ENCODE measurements at places on chromosomes 1 and 21. TPM values are rescaled to one million over a fixed set of nuclear protein-coding genes. Genes with fewer than 3 reads are reported as not detected.

FCRL5 gene
- 0.93 TPM for total RNA-seq

PRRX1 gene
- 25.9 TPM for total RNA-seq

PPFIA4 gene
- 1.3 TPM for total RNA-seq

DNA sequence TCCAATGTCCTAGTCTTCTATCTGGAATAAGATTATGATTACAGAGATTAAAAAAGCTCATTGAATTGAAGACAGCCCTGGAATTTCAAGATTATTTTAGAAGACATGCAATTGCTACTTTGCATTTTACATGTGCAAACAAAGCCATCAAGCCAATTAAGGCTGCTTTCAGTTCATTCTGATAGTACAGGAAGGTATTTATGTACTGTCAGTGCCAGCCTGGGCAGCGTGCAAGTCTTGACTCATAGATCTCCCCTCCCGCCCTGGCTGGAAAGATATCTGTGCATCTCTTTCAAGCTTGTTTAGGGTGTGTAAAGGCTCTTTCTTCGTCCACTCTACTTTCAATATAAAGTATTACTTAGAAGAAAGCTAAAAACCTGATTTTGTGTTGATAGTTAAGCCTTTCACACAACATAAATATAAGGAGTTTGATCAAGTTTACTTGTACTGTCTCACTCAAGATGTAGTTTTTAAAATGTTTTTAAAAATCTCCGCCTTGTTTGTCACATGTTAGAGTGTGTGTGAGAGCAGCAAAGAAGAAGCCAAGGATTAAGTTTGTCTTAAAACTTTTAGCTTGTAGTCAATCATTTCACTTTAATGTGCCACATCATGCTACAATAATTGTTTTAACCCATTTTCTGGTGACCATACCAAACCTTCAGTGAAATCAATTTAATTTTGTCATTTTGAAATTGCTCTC, 13.6 kb upstream of the LYPLAL1 start:
- DNase-seq = no peak
- H3K27me3 ChIP-seq = no peaks in the 10 kb centered on the region
- no peak overlapping the region for H3K4me3 ChIP-seq

PLA2G2C gene
- total RNA-seq = not detected

DNA sequence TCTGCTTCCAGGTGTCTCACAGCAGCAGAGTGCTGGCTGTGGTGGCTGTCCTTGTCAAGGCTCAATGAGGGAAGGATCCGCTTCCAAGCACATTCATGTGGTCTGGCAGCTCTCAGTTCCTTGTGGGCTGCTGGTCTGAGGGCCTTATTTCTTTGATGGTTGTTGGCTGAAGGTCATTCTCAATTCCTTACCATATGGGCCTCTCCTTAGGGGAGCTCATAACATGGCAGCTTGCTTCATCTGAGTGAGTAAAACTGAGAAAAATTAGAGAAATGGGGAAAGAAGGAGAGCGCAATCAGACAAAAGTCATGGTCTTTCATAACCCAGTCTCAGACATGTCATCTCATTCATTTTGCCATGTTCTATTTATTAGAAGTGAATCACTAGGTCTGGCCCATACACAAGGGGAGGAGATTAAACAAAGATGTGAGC, 81.7 kb upstream of the TSPAN2 start:
- no peak for DNase-seq
- H3K36me3 ChIP-seq = no peaks in the 10 kb centered on the region
- H3K27ac ChIP-seq = no peak overlapping the region
- H3K4me1 ChIP-seq = no peaks in the 10 kb centered on the region
- no peaks in the 10 kb centered on the region for H3K27me3 ChIP-seq

DNA sequence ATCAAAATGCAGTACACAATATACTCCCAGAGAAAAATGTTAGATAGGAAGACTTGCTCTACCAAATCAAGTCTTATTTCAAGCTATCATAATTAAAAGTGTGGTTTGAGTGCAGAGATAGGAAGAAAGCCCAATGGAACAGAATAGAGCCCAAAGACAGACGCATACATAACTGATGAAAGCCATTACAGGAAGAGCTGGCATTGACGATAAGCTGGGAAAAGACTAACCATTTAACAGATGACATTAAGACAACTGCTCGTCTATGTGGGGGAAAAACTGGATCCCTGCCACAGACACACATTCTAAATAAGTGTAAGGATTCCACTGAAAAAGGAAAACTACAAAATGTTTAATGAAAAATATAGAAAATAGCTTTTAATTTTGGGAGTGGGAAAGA, 85.5 kb downstream of the NGF start:
- H3K4me1 ChIP-seq = no peaks in the 10 kb centered on the region
- no peak for DNase-seq
- H3K27me3 ChIP-seq = no peaks in the 10 kb centered on the region
- no peaks in the 10 kb centered on the region for H3K36me3 ChIP-seq

CHI3L2 gene
- 50.3 TPM for total RNA-seq

MAST2 gene
- 22.0 TPM for total RNA-seq

- no peak overlapping the region for H3K27ac ChIP-seq
- H3K4me3 ChIP-seq = no peak overlapping the region
- DNase-seq = no peak
- no peaks in the 10 kb centered on the region for H3K36me3 ChIP-seq
Observed at GRCh38 chr21:39088031-39088370, 95.2 kb downstream of the PSMG1 start.

TMPRSS3 gene
- total RNA-seq = 4.1 TPM

DPT gene
- total RNA-seq = 44.7 TPM

DNA sequence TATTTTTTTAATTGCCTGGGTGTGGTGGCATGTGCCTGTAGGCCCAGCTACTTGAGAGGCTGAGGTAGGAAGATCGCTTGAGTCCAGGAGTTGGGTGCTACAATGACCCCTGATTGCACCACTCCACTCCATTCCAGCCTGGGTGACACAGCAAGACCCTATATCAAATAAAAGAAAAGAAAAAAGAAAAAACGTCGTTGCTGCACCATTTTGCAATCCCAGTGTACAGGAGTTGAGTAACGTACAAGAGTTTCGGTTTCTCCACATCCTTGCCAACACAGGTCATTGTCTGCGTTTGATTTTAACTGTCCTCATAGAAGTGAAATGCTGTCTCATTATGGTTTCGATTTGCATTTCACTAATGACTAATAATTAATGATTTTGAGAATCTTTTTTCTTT, 7.9 kb downstream of the ZNF684 start:
- no peak for DNase-seq
- H3K4me1 ChIP-seq = no peaks in the 10 kb centered on the region
- H3K4me3 ChIP-seq = no peak overlapping the region
- H3K36me3 ChIP-seq = peaks cover 6% of the 10 kb centered on the region
- no peaks in the 10 kb centered on the region for H3K27me3 ChIP-seq

CCDC27 gene
- total RNA-seq = not detected

- H3K4me1 ChIP-seq = peaks cover 17% of the 10 kb centered on the region
- H3K27ac ChIP-seq = no peak overlapping the region
- H3K36me3 ChIP-seq = no peaks in the 10 kb centered on the region
Observed at GRCh38 chr1:94790246-94790645, 29.9 kb upstream of the SLC44A3 start.

DNA sequence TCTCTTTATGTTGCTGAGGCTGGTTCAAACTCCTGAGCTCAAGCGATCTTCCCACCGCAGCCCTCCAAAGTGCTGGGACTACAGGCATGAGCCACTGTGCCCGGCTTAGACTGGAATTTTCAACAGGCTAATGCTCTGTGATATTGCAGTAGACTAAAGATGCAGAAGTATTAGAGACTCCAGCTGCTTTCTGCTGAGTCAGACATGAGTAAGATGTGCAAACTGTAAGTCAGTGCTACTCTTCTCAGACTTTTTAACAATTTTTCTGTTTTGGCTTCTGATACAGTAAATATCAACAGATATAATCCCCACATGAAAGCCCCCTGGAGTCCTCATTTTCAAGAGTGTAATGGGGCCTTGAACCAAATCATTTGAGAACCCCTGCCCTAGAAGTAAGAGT, 29.3 kb upstream of the NLRP3 start:
- no peak overlapping the region for H3K27ac ChIP-seq
- no peak overlapping the region for H3K4me3 ChIP-seq
- DNase-seq = no peak
- no peaks in the 10 kb centered on the region for H3K36me3 ChIP-seq

DNA sequence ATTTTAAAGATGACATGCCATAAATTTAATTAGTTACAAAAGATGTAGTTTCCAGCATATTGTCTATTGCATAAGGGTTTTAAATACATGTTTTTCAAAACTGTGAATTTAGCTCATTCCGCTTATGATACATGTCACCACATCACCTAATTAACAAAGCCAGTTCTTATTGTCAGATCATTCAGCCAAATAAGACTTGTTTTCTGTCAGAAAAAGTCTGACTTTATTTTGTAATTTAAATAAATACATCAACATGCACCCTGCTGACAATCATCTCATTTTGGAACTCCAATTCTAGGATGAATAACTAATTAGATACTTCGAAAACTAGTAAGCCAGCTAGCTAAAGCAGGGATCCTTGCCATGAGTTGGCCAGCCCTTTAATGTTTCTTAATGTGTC, 110.9 kb upstream of the APP start:
- H3K27ac ChIP-seq = no peak overlapping the region
- H3K36me3 ChIP-seq = no peaks in the 10 kb centered on the region
- no peaks in the 10 kb centered on the region for H3K27me3 ChIP-seq
- no peak overlapping the region for H3K4me3 ChIP-seq
- no peak for DNase-seq

DNA sequence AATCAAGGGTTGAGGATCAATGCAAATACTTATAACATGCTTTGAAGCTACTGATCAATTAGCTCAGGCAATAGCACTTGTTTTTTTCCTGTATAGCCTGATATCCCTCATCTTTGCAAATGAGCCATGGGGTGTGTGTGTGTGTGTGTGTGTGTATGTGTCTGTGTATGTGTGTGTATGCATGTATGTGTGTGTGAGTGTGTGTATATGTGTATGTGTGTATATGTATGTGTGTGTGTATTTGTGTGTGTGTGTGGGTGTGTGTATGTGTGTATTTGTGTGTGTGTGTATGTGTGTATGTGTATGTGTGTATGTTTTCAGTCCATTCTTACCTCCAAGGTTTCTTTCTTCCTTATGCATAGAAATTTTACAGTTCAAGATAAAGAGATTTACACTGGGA, 78.4 kb upstream of the SSX2IP start:
- H3K4me3 ChIP-seq = no peak overlapping the region
- H3K27me3 ChIP-seq = peaks cover 7% of the 10 kb centered on the region
- H3K4me1 ChIP-seq = no peaks in the 10 kb centered on the region
- no peaks in the 10 kb centered on the region for H3K36me3 ChIP-seq

GRIK3 gene
- total RNA-seq = not detected

DNA sequence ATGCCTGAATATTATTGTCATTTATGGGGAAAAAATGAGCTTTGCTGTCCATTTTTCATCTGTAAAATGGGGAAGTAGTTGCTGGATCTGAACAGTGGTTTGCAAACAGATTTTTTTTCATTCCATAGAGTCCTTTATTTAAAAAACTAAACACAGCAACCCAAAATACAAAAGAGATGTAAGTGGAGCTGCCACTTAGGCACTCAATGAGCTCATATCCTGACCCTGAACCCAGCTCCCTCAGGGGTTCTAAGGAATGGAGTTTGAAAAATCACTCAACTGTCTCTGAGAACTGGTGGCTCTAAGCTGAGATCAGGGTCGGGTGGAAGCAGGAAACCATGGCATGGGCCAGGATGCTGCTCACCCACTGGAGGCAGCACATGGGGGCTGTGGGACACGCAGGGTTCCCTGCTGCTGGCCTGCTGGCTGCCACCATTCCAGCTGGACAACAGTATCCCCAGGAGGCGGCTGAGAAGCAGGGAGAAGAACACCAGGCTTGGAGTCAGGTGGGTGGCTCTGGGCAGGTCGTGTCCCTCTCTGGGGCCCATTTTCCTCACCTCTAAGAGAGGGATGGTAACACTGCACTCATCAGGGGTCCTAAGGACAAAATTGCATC, 9.6 kb upstream of the ECE1 start:
- H3K36me3 ChIP-seq = no peaks in the 10 kb centered on the region
- no peak overlapping the region for H3K4me3 ChIP-seq
- peaks cover 8% of the 10 kb centered on the region for H3K4me1 ChIP-seq
- no peaks in the 10 kb centered on the region for H3K27me3 ChIP-seq

TRIM67 gene
- total RNA-seq = not detected

DNA sequence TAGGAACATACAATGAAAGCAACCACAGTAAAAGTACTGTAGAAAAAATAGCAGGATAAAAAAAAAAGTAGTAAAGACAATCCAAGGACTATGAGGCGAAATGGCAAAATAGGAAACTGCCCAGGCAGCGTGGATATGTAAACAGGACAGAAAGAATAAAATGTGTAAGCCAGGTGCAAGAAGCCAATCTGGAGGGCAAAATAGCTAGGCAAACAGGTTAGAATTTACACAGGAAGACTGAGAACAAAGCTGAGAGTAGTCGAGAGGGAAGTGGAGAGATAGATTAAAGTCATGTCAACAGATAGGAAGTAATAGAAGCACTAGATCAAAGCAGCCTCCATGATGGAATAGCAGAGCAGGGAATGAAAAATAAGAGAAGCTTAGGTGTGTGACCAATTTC, 124.2 kb upstream of the B3GALT2 start:
- no peak overlapping the region for H3K27ac ChIP-seq
- H3K4me3 ChIP-seq = no peak overlapping the region
- no peaks in the 10 kb centered on the region for H3K36me3 ChIP-seq
- H3K4me1 ChIP-seq = no peaks in the 10 kb centered on the region

NHLH1 gene
- total RNA-seq = not detected

GPR52 gene
- total RNA-seq = 1.9 TPM

DNA sequence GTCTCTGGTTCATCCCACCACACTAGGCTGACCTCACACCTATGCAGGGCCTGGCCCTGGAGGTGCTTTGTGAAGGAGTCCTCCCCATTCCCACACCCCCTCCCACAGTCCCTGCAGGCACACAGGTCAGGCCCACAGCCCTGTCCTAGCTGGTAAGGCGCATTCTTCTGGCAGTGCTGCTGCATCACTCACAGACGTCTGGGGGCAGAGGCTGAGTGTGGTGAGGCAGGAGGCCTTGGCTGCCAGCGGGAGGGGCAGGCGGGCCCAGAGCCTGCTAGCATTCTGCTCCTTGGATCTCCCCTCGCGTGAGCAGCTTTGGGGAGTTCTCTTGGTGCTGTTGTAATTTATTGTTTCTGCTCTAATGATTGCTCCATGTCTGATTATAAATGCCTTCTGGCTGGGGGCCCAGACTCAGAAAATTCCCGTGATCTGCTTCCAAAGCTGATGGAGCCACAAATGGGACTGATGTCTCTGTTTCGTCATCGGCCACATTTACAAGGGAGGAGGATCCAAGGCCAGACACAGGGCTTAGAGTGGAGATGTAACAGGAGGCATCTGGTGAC, 62.9 kb downstream of the TRABD2B start:
- H3K27ac ChIP-seq = no peak overlapping the region
- no peaks in the 10 kb centered on the region for H3K36me3 ChIP-seq
- no peaks in the 10 kb centered on the region for H3K27me3 ChIP-seq
- DNase-seq = peak; percentile 55
- H3K4me3 ChIP-seq = no peak overlapping the region
- peaks cover 6% of the 10 kb centered on the region for H3K4me1 ChIP-seq

OPRD1 gene
- total RNA-seq = not detected
